ENCODE measurements at places on chromosomes 12 and 14.
A peak's percentile ranks its signal among the peaks of the same experiment; 100 is the strongest.

- DNase-seq = no peak
Observed at GRCh38 chr12:53048033-53048779, 1.7 kb upstream of the TNS2 start.

- DNase-seq = no peak
Observed at GRCh38 chr12:71237128-71237527, 79.3 kb upstream of the TSPAN8 start.

- DNase-seq = peak; percentile 49
Observed at GRCh38 chr14:82855912-82856391, 1322.3 kb upstream of the SEL1L start.

- DNase-seq = no peak
Observed at GRCh38 chr14:88706425-88706824, 86.3 kb downstream of the EML5 start.

DNA sequence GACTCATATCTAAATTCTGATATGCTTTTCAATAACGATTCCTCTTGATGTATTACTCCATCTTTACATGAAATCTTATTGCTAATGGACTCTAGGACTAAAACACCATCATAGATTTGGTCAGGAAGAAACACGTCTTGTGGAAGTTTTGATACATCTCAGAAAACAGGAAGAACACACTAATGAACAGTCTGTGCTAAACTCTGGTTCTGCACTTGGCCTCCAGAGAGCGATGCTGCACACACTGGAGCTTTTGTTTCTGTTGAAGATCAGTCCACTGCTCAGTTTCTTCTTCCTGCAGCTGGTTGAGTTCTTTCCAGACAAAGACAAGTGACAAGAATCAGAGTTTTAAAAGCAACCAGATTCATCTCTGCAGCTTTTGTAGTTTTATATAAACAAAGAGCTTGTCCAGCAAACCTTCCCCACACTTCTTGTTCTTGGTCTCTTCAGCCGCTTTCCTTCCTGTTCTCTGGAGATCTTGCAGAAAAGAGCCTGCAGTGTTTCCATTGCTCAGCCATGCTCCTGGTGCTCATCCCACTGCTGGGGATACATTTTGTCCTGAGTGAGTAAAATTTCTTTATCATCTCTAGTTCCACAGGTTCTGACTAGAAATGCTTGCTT is 229.1 kb upstream of the OR4E1 start:
- no peak for DNase-seq

GRCh38 chr12:95446506-95446900 is 27.4 kb upstream of the METAP2 start:
- DNase-seq = no peak

DNA sequence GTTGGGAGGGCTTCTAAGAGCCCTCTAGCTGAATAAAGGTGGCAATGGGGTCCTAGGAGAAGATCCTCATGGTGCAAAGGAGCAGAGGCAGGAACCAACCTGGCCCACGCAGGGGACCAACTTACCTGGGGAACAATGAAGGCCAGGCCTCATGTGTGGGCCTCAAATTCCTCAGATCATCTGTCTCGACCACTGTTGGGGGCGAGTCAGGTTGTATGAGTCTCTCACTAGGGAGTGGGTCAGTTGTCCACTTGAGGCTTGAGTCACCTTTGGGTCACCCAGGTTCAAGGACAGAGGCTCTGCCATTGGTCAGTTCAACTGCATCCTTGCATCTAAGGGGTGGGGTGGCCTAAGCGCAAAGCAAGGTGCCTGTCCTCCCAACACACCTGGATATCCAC is 43.7 kb upstream of the BDKRB2 start:
- DNase-seq = no peak

DNA sequence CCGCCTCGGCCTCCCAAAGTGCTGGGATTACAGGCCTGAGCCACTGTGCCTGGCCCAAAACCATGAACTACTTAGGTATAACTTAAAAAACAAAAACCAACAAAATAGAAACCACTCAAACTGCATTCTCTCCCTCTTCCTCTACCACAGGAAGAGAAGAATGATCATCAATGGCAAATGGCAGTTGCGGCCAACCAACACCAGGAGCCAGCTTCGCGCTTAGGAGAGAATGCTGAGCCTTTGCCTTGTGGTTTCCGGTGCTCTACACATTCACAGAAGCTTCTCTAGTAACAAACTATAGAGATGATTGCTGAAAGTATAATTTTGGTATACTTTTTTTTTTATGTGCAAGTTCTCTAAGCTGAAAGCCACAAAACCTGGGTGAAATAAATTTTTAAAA is 17.1 kb downstream of the CATSPERB start:
- DNase-seq = no peak

DNA sequence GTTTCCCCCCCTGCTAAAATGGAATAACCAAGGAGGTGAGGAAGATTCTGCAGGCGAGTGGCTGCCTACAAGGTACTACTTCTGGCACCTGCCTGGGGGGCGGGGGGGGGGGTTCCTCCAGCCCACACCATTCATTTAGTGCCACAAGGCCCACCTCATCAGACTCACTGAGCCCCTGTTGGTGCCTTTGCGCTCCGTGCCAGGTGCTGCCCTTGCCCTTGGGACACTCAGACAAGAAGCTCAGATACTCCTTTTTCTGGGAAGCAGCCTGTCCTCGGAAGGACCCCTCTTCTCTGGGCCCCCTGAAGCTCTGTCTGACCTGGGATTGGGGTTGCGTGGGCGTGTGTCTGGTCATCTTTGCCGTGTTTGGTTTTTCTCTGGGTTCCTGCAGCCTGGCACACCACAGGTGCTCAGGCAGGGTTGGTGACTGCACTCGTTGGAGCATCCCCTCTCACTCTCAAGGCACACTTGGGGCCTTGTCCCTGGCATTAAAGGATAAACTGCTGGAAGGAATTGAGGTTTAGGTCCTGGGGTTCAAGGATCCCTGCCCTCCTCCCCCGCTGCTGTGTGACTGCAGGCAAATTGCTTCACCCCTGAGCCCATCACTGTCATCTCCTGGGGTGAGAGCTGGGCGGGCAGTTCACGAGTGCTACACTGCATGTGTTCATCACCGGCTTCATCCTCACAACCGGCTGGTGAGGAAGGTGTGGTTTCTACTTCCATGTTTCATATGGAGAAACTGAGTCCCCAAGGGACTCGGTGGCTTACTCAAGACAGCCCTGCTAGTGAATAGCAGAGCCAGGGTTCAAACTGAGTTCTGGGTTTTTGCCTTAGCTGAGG is 16.9 kb downstream of the FAM222A start:
- DNase-seq = no peak

GRCh38 chr12:4421590-4422031 is 24.0 kb downstream of the FGF6 start:
- DNase-seq = peak; percentile 8

DNA sequence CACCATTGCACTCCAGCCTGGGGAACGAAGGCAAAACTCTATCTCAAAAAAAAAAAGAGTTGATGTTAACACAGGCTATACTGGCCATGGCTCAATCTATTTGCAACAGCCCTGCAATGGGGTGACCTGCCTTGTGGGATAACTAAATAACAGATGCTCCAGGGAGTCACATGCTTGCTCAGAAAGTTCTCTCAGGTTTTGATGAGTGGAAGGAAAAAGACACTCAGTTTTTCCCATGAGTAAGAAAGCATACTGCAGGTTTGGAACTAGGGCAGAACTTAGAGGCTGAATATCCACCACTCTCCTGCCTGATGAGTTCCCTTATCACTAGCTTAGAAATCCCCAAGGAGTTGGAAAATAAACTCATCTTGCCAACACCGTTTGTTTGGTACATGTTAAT is 16.9 kb downstream of the WSB2 start:
- DNase-seq = no peak

- DNase-seq = no peak
Observed at GRCh38 chr14:65439117-65439516, 26.6 kb downstream of the FUT8 start.

DNA sequence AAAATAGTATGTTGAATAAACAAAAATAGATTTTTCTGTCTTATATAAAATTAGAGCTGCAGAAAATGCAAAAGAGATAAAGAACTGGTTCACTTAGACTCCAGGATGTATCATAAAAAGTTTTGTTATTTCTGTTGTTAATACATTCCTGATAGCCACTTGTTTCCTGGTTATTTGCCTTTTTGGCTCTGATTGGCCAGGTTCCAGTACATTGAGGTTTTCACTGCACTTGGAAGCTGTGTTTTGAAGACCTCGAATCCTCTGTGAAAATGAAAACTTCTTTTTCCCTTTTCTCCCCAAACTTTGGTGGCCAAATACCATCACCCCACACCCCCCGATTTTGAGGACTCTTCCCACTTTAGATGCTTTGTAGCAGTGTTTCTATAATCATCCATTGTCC is 525.3 kb downstream of the MED13L start:
- DNase-seq = no peak

DNA sequence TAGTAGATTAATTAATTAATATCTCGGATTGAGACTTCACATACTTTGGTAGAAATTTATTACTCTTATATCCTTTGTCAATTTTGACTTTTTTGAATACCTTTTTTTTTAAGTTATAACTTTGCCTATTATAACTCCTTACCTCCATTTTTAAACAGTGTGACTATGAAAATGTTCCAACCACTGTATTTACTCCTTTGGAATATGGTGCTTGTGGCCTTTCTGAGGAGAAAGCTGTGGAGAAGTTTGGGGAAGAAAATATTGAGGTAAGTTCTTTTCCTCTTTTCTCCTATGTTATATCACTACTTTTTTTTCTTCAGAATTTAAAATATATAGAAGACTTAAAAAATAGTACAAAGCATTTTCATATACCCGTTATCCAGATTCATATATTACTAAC is 27.8 kb downstream of the EID3 start:
- DNase-seq = no peak

GRCh38 chr12:9334041-9334692 is 126.0 kb upstream of the PZP start:
- no peak for DNase-seq

GRCh38 chr12:124361074-124361970 is 66.4 kb downstream of the RFLNA start:
- DNase-seq = no peak

- DNase-seq = no peak
Observed at GRCh38 chr14:23181453-23181852, 2.0 kb downstream of the SLC7A8 start.

DNA sequence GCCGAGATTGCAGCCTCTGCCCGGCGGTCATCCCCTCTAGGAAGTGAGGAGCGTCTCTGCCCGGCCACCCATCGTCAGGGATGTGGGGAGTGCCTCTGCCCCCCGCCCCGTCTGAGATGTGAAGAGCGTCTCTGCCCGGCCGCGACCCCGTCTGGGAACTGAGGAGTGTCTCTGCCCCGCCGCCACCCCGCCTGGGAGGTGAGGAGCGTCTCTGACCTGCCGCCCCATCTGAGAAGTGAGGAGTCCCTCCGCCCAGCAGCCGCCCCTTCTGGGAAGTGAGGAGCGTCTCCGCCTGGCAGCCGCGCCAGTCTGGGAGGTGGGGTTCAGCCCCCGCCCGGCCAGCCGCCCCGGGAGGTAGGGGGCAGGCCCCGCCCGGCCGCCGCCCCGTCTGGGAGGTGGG is 544.0 kb downstream of the CCER1 start:
- DNase-seq = no peak

DNA sequence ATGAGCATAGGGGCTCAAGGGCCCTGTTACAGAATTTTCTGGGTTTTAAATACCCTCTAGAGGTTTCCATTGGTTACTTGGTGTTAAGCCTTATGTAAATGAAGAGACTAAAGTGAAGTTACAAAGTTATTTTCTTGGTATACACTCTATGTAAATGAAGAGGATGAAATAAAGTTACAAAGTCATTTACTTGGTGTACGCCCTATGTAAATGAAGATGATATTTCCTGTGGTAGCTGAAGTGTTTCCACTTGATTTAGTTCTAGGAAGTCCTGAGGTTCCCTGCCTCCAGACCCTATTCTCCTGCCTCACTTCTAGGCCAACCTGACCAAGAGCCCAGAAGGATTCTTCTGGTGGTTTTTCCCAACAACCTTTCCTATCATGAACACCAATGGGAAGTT is 126.1 kb downstream of the SPTSSA start:
- DNase-seq = no peak

- DNase-seq = no peak
Observed at GRCh38 chr12:49944046-49944445, 6.5 kb upstream of the AQP2 start.

- peak; percentile 60 for DNase-seq
Observed at GRCh38 chr12:113098441-113099028, 37.0 kb downstream of the RASAL1 start.

DNA sequence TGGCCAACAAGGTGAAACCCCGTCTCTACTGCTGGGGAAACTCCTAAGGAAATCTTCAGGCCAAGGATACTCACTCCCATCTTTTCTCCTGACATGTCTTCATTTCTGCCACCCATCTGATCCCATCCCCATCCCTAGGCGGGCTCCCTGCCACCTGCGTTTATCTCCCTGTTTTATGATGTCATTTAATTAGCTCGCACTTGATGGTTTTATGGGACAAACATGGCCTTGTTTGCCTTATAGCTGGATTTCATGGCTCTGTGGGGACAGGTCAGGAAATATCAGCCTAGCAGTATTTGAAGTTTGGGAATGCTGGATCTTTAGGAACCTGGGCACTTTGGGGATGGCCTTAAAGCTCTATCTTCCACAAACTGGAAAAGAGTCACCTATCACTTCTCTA is 88.5 kb upstream of the CISTR start:
- no peak for DNase-seq

GRCh38 chr14:88931321-88932110 is 107.1 kb downstream of the TTC8 start:
- DNase-seq = no peak

DNA sequence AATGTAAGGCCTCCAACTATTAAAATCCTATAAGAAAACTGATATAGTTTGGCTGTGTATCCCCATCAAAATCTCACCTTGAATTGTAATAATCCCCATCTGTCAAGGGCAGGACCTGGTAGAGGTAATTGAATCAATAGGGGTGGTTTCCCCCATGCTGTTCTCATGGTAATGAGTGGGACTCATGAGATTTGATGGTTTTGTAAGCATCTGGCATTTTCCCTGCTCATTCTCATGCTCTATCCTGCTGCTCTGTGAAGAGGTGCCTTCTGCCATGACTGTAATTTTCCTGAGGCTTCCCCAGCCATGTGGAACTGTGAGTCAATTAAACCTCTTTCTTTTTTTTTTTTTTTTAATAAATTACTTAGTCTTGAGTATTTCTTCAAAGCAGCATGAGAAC is 31.9 kb downstream of the TSPAN19 start:
- no peak for DNase-seq
